Sigmoid colon (tissue), 7 donors: ENCODE measurements at places on chromosomes 3 and 15.

DNA sequence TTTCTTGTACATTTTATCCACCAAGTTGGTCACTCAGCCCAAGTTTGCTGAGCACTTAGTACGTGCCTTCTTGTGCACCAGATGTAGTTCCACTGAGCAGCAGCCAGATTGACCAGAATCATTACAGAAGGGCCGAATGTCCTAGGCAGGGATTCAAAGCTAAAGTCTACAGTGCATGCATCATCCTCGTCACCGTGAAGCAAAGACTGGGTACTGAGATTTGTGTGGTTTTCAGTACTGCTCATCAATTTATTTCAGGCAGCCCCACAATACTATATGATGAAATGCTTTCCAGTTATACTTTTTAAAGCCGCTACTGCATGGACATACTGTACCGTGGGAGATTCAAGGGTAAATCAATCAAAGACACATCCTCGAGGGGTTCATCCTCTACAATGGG, 227.0 kb downstream of the ARRDC4 start:
- no peak for DNase-seq

- no peak for DNase-seq
Measured at GRCh38 chr3:30082652-30083051, 523.7 kb upstream of the TGFBR2 start.

DNA sequence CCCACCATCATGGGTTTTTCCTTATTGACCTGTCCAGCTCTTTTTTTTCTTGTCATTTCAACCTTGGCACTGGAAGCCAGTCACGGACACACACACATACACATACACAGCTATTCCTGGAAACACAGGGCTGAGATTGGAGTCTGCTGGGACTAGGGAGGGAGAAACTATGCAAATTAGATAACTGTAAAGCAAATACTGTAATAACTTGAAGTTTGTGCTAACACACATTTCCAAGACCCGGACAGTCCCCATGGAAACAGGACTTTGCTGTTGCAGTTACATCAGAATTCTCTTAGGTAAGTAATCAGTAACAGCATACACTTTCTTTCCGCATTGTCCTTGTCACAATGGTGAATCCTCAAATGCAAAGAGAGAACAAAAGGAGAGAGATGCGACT, 304.4 kb downstream of the KBTBD8 start:
- DNase-seq = no peak

DNA sequence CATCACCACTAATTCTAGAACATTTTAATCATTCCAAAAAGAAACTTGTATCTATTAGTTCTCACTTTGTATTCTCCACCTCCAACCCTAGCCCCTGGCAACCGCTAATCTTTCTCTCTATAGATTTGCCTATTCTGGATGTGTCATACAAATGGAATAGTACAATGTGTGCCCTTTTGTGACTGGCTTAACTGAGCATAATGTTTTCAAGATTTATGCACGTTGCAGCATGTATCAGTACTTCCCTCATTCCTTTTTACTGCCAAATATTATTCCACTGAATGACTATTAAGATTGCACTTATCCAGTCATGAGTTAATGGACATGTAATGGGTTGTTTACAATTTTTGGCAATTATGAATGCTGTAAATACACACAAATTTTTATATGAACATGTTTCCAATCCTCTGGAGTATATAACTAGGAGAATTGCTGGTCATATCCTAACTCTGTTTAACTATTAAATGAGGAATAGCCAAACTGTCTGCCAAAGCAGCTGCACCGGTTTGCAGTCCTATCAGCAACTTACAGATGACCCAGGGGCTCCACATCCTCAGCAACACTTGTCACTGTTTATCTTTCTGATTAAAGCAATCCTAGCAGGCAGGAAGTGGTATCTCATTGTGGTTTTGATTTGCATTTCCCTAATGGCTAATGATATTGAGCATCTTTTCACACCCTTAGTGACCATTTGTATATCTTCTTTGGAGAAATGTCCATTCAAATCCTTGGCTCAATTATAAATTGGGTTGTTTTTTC, 42.9 kb downstream of the DCUN1D1 start:
- DNase-seq = no peak

- no peak for DNase-seq
Measured at GRCh38 chr3:194682189-194682693, 3.4 kb upstream of the FAM43A start.

- no peak for DNase-seq
Measured at GRCh38 chr3:197025736-197026480, 3.7 kb downstream of the MELTF start.

GRCh38 chr15:22877607-22878006, 39.1 kb downstream of the NIPA2 start:
- no peak for DNase-seq

DNA sequence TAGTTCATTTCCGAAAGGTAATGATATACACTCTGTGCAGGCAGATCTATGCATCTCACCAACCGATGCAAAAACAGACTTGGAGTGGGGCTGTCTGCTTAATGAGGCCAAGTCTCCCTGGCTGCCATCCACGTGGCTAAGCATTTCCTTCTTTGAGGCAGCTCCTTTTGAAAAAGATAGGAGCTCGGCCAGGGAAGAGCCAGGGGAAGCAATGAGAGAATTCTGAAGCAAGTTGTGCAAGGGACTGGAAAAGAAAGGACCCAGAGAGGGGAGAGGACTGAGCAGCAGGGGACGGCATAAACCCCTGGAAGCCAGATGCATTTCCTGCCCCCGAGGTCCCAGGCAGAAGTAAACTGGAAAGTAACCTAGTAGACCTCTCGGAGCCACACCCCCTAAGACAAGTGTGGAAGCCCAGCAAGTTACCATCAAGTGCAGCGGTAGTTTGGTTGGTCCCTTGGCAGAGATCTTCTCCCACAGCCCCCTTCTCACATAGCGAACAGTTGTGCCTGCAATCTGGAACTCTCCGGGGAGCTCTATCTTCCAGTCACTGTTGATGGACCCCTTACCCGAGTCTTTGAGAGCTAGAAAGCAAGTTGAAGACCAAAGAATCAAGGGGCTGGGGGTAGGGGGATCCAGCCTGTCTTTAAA, 288.2 kb downstream of the ADAMTS17 start:
- no peak for DNase-seq

- no peak for DNase-seq
Measured at GRCh38 chr3:56347219-56347871, 120.9 kb downstream of the ERC2 start.

DNA sequence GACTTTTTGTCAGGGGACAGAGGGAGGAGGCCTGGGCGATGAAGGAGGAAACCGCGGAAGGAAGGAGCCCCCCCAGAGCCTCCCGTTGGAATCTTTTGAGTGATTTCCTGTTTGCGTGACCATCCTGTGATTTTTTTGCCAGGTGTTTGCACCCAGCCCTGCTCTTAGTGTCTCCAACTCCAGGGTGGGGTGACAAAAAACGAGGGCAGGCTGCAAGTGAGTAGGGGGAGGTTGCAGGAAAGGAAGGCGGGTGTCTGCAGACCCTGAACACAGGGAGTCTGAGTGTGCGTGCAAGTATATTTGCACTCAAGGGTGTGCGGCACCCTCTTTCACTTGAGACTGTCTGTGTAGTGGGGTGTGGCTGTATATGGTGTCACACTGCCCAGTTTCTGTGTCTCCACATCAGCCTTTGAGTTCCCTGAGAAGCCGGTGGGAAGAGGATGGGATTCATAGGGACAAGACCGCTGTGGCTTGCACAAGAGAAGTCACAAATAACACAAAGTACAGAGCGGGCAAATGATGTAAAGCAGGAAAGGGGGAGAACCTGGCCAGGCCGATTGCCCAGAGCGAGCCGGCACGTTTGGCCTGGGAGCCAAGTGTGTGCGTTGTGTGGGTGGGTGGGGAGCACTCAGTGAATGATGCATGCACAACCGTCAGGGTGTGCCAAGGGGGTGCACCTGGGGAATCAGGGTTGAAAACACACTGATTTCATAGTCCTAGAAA, 6.6 kb downstream of the ISLR2 start:
- no peak for DNase-seq

- DNase-seq = no peak
Measured at GRCh38 chr15:29104566-29104880, 165.1 kb downstream of the NSMCE3 start.

- DNase-seq = no peak
Measured at GRCh38 chr3:116153174-116153573, 292.1 kb downstream of the LSAMP start.

GRCh38 chr3:41681479-41681878, 280.4 kb downstream of the ULK4 start:
- no peak for DNase-seq

- DNase-seq = no peak
Measured at GRCh38 chr3:150319900-150320299, 88.2 kb upstream of the TSC22D2 start.

DNA sequence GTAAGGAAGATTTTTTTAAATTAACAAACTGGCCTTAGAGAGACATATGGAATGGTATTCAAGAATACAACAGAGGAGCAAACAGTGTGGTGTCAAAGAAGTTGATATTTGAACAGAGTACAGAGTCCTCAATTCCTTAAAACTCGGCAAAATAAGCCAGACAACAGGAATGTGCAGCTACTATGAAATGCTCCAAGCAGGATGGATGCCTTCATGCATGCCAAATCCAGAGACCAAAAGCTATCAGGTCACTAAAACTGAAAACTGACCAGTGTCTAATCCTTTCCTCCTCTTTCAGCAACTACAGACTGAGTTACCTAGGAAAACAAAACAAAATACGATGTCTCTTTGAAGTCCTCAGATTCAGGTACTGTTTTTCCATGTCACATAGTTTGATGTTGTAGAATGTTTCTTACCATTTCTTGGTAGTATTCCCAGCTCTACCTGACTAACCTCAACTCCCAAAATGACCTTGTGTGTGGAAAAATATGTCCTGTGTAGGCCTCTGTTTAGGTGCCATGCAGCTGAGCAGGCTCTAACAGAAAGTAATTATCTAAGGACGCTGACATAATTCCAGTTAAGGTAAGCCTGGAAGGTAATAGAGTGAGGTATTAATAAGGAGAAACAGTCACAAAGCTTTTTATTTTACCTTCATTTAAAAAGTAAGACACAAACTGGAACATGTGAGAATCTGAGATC, 46.9 kb downstream of the TBL1XR1 start:
- no peak for DNase-seq

- no peak for DNase-seq
Measured at GRCh38 chr3:177362626-177363025, 165.3 kb upstream of the TBL1XR1 start.

DNA sequence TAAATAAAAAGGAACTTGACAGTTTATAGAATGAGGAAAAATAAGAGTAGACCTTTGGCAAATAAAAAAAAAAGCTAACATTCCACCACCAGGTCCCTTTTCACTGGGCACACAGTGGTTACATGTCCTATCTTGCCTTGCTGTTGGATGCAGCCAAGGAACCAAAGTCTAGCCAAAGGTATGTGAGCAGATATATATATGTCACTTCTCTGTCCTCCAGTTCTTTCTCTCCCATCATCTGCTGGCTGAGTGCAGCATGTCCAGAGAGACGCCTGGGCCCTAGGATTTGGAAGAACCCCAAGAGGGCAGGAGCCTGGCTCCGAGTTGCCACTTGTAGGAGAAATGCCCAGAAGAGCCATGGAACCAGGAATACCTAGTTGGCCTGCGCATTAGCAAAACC, 104.7 kb downstream of the SERPINI1 start:
- DNase-seq = no peak

- no peak for DNase-seq
Measured at GRCh38 chr15:56366211-56366610, 985 bp downstream of the TEX9 start.

GRCh38 chr15:79991826-79992225, 20.8 kb upstream of the BCL2A1 start:
- no peak for DNase-seq

DNA sequence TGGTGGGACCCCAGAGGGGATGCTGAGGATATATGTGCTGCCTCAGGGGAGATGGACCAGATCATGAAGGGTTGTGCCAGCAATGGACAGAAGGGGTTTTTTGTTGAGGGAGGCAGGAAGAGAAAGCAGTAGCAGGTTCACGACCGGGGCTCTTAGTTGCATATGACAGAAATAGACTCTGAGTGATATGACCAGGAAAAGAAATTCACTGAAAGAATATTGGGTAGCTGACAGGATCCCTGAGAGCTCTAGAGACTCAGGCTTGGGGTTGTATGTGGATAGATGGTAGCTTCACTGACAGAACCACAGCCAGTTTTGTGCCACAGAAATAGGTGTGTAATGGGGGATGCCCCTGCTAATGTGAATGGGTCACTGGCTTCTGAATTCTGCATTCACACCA, 241.6 kb downstream of the ZNF621 start:
- no peak for DNase-seq

DNA sequence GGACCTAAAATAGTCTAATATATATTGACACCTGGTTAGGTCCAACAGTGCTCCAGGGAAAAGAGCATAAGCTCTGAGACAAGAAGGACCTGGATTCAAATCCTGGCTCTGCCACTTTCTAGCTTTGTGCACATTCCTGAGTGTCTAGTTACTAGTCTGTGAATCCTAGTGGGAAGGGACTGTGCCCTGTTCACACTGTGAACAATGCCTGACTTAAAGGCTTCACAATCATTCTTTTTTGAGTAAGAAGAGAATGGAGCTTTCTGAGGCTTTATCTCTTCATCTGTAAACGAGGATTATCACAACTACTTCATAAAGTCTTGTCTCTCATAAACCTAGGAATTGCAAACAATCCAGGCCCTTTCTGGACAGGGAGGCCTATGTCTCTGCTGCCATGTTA, 235.9 kb downstream of the SOX2 start:
- no peak for DNase-seq

GRCh38 chr3:125651244-125651643, 55.9 kb upstream of the OSBPL11 start:
- no peak for DNase-seq

DNA sequence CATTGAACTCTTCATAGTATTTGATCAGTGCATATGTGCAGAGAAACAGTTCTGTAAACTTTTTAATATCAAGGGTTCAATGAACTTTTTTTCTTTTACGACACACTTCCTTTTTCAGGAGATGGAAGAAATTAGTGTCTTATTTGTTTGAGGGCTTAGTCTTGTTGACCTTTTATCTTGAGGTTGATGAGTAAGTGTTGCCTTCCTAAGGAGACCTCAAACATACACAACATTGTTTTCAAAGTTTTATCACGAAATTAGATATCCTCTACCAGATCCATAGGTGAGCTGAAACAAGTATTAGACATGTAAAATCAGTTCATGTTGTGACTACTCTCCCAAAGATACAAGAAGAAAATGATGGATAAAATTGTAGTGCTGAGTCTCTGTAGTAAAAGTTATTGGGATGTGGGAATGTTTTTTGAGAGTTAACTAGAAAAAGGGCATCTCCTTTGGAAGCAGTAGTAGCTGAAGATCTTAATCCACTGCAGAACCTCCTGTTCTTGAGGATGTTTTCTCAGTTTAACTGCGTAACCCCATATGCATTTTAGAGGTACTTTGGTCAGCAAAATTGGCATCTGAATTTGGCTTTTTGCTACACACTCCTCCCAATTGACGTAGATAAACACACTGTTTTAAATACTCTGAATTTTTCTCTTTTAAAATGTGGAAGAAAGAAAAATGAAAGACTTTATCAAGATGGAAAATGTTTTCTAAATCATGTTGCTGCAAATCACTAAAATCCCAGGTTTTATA, 116.8 kb downstream of the GALK2 start:
- DNase-seq = no peak
